Activated CD4-positive, alpha-beta memory T cell treated with anti-CD3 and anti-CD28 coated beads for 36 hours (primary cell): ENCODE measurements at places on chromosomes 2 and 18. TPM values are rescaled to one million over a fixed set of nuclear protein-coding genes. Genes with fewer than 3 reads are reported as not detected.

GALNT5 gene
- total RNA-seq: not detected

PNO1 gene
- 16.3 TPM for total RNA-seq

STRADB gene
- 19.8 TPM for total RNA-seq

FAM210A gene
- total RNA-seq: 29.4 TPM

EML6 gene
- 0.50 TPM for total RNA-seq

RAPGEF4 gene
- 0.21 TPM for total RNA-seq

GRCh38 chr2:164934401-164935117 is 20.8 kb downstream of the SLC38A11 start:
- no peaks in the 10 kb centered on the region for H3K4me1 ChIP-seq
- H3K4me3 ChIP-seq: no peak overlapping the region
- DNase-seq: no peak
- no peaks in the 10 kb centered on the region for H3K36me3 ChIP-seq
- H3K27ac ChIP-seq: no peak overlapping the region

DNA sequence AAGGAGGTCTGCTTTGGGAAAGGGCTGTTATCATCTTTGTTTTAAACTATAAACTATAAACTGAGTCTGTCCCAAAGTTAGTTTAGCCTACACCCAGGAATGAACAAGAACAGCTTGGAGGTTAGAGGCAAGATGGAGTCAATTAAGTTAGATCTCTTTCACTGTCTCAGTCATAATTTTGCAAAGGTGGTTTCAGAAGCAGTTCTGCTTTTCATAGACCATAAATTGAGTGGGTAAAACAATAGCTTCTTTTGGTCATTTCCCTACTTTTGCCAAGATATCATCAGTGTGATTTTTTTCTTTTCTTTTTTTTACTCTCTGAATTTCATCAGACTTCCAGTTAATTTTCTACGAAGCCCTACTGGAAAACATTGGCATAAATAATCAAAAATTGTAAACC is 117.0 kb downstream of the AP1S3 start:
- no peak overlapping the region for H3K27ac ChIP-seq
- no peak for DNase-seq
- H3K36me3 ChIP-seq: peaks cover 2% of the 10 kb centered on the region
- H3K4me1 ChIP-seq: no peaks in the 10 kb centered on the region

- no peaks in the 10 kb centered on the region for H3K27me3 ChIP-seq
- H3K4me1 ChIP-seq: peaks cover 9% of the 10 kb centered on the region
- no peak overlapping the region for H3K4me3 ChIP-seq
- DNase-seq: no peak
- H3K36me3 ChIP-seq: peaks cover 4% of the 10 kb centered on the region
- no peak overlapping the region for H3K27ac ChIP-seq
Observed at GRCh38 chr2:179037807-179038206, 12.1 kb downstream of the CCDC141 start.

DNA sequence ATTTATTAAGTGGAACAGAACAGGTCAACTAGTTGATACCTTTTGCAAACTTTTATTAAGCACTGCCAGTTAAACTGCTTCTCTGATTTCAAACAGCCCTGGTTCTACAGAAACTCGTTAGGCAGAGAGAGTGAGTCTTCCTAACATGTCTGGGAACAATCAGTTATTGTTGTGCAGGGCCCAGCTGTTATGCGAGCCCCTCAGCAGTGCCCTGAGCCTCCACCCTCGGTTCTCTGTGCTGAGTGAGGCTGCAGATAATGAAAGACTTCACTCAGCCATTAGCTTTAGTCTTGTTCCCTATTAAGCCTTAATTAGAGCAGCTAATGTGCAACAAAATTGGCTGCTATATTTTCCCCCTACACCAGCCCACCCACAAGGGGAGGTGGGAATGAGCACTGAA is 39.6 kb downstream of the KCTD18 start:
- DNase-seq: no peak
- no peak overlapping the region for H3K4me3 ChIP-seq
- H3K36me3 ChIP-seq: peaks cover 3% of the 10 kb centered on the region
- H3K27ac ChIP-seq: no peak overlapping the region
- peaks cover 46% of the 10 kb centered on the region for H3K4me1 ChIP-seq

- no peak for DNase-seq
- no peaks in the 10 kb centered on the region for H3K36me3 ChIP-seq
- H3K4me3 ChIP-seq: no peak overlapping the region
- no peak overlapping the region for H3K27ac ChIP-seq
Observed at GRCh38 chr18:46771141-46771540, 14.3 kb upstream of the ST8SIA5 start.

DNA sequence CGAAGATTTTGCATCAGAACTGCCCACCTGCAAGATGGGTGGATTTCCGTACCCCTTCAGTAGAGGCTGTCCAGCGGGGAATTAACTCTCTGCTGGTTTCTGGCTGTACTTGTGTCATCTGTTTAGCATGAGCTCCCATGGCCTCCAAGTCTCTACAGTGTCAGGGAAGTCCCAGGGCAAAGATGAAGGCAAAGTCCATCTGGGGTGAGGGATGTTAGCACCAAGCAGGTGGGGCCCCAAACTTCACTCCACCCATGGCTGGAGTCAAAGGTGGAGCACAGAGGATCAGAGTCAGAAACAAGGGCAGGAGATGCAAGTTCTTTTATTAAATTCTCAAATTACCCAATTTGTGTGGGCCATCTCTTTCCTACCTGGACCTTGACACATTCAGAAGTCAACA is 78.0 kb downstream of the TNFRSF11A start:
- H3K4me3 ChIP-seq: no peak overlapping the region
- H3K4me1 ChIP-seq: peaks cover 5% of the 10 kb centered on the region
- H3K36me3 ChIP-seq: no peaks in the 10 kb centered on the region
- DNase-seq: no peak
- no peak overlapping the region for H3K27ac ChIP-seq

DNA sequence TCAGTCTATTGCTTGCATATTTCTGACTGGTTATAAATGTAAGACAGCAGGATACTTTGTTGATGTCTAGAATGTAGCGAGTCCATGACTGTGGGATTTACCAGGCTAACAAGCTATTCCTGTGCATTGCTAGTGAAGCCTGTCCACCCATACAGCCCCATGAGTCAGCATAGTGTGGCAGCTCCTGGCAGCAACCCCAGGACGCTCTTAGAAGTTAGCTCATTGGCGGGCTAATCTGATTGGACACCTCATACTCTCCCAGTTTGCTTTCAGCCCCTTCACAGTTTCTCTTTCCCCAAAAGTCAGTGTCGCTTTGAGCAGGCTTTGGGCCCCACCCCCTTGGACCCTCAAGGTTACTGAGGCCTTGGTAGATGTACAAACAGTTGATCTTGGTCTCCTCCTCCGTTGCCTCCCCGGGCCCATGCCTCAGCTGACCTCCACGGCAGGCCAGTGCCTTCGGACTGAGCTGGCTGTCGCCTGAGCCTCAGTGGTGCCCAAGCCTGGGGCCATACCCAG is 48.0 kb downstream of the COA5 start:
- no peak overlapping the region for H3K27ac ChIP-seq
- DNase-seq: no peak

- H3K27me3 ChIP-seq: no peaks in the 10 kb centered on the region
- H3K4me1 ChIP-seq: no peaks in the 10 kb centered on the region
- H3K27ac ChIP-seq: no peak overlapping the region
- DNase-seq: no peak
Observed at GRCh38 chr2:37020887-37021796, 54.8 kb upstream of the STRN start.

GRCh38 chr2:218975060-218975777 is 9.8 kb downstream of the FEV start:
- no peak overlapping the region for H3K4me3 ChIP-seq
- no peak for DNase-seq
- H3K27ac ChIP-seq: no peak overlapping the region
- no peaks in the 10 kb centered on the region for H3K36me3 ChIP-seq

DNA sequence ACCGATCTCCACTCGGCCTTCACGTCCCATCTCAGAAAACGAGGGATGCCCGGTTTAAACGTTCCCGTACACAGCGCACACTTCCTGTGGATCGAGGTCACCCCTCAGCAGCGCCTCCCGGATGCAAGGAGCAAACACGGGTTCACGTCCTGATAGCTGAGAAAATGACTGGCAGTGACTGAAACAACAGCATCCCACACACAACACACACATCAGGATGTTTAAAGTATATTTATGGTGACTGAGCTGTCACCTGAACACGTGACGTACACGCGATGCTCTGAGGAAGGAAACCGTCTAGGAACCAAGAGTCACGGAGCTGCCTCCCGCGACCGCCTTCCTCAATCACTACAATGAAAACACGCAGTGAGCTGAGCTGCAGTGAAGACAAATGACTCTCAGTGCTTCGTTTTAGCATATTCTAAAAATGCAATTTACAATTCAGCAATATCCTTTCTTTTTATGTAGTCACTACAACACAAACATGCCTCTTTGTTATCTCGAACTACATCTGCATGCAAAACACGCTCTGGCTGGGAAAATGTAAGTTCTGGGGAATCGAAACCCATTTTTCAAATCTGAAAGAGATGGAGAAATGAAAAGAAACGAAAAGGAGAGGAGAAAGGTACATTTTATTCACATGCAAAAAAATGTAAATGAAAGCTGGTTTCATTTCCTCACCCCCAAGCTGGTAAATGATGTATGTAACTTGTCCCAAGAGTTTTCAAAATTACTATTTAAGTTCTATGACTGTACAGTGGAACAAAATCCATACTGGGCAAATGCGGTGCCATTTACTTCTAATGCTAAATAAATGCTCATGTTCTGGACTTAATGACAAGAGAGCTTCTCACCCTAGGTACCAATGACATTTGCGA is 19.8 kb downstream of the HDAC4 start:
- peak overlapping the region; percentile 65 for H3K4me3 ChIP-seq
- DNase-seq: peak; percentile 85
- peak overlapping the region; percentile 94 for H3K27ac ChIP-seq
- peaks cover 41% of the 10 kb centered on the region for H3K4me1 ChIP-seq

DNA sequence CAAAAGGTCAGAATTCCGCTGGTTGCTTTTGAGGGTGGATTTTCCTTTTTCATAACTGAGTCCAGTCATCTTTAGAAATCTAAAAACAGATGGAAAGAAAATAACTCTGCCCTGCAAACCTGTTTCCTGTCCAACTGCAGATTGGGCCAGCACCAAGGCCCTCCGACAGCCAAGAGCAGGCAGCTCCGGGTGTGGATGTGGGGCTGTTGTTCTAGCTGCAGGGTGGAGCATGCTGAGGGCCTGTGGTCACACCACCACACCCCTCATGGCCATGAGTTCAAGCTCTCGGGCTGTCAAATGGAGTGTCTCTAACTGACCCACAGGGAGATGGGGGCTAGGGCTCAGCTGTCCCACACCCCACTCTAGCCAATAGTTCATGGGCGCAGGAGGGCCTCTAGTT is 69.3 kb upstream of the BZW1 start:
- H3K4me3 ChIP-seq: no peak overlapping the region
- H3K4me1 ChIP-seq: no peaks in the 10 kb centered on the region
- DNase-seq: no peak

GRCh38 chr2:34307636-34308035 is 708.5 kb upstream of the FAM98A start:
- H3K4me1 ChIP-seq: no peaks in the 10 kb centered on the region
- no peaks in the 10 kb centered on the region for H3K36me3 ChIP-seq
- no peak overlapping the region for H3K27ac ChIP-seq
- no peaks in the 10 kb centered on the region for H3K27me3 ChIP-seq
- no peak overlapping the region for H3K4me3 ChIP-seq

DNA sequence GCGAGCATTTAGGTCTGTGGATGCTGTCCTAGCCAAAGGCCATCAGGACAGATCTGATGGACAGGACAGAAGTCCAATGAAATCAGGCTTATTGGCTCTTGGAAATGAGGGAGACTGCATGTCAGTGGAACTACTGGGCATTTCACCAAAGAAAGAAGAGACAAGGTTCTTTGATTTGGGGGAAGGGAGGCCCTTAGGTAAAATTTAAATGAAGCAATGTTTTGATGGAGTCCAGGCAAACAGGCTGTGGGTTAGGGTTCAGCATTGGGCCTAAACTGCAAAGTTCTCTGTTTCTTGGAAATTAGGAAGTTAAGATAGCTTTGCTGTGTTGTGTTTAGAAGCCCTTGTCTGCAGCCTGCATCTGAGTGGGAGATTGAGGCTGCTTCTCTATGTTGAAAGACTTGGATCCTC is 31.6 kb upstream of the RNF149 start:
- no peaks in the 10 kb centered on the region for H3K27me3 ChIP-seq
- H3K27ac ChIP-seq: no peak overlapping the region
- H3K4me1 ChIP-seq: peaks cover 20% of the 10 kb centered on the region
- H3K36me3 ChIP-seq: no peaks in the 10 kb centered on the region
- no peak for DNase-seq

- no peak overlapping the region for H3K4me3 ChIP-seq
- no peaks in the 10 kb centered on the region for H3K27me3 ChIP-seq
- H3K4me1 ChIP-seq: no peaks in the 10 kb centered on the region
- no peaks in the 10 kb centered on the region for H3K36me3 ChIP-seq
- no peak for DNase-seq
Observed at GRCh38 chr18:10245031-10245845, 209.2 kb upstream of the APCDD1 start.

DNA sequence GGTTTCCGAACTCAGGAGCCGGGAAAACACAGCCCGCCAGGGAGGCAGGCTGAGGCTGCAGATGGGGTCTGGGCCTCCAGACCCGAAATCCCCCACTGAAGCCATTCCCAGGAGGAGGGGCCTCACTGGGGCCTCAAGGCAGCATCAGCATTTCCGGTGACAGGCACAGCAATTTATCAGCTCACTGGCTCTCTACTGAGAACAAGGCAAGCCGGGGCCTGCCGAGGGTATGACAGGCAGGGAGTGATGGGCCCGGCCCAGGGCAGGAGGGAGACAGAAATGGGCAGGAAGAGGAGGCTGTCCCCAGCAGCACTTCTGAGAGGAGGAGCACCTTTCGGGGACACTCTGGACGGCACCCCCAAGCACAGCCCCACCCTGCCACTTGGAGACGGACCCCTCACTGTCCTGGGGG is 12.5 kb downstream of the SDC1 start:
- no peaks in the 10 kb centered on the region for H3K4me1 ChIP-seq
- no peaks in the 10 kb centered on the region for H3K36me3 ChIP-seq
- H3K4me3 ChIP-seq: no peak overlapping the region
- H3K27me3 ChIP-seq: no peaks in the 10 kb centered on the region
- DNase-seq: no peak

- no peak overlapping the region for H3K27ac ChIP-seq
- peak; percentile 12 for DNase-seq
- H3K4me1 ChIP-seq: peaks cover 8% of the 10 kb centered on the region
- no peak overlapping the region for H3K4me3 ChIP-seq
- peaks cover 35% of the 10 kb centered on the region for H3K36me3 ChIP-seq
Observed at GRCh38 chr2:58146707-58147106, 94.4 kb downstream of the FANCL start.

- H3K4me3 ChIP-seq: no peak overlapping the region
- H3K4me1 ChIP-seq: no peaks in the 10 kb centered on the region
- peaks cover 1% of the 10 kb centered on the region for H3K27me3 ChIP-seq
Observed at GRCh38 chr2:121140734-121141133, 144.3 kb downstream of the TFCP2L1 start.

GRCh38 chr2:70473101-70473722 is 80.4 kb downstream of the TGFA start:
- peaks cover 26% of the 10 kb centered on the region for H3K4me1 ChIP-seq
- no peak overlapping the region for H3K4me3 ChIP-seq
- H3K27ac ChIP-seq: no peak overlapping the region
- DNase-seq: no peak

- peak; percentile 48 for DNase-seq
- H3K4me3 ChIP-seq: peak overlapping the region; percentile 100
- H3K27ac ChIP-seq: peak overlapping the region; percentile 100
Observed at GRCh38 chr2:152715854-152716428, 1.3 kb downstream of the PRPF40A start.
